ENCODE measurements at places on chromosomes 1 and 21. TPM values are rescaled to one million over a fixed set of nuclear protein-coding genes. Genes with fewer than 3 reads are reported as not detected.

C1orf210 gene
- total RNA-seq, result not detected

PLD5 gene
- 0.22 TPM for total RNA-seq

AGT gene
- total RNA-seq, result not detected

S100A1 gene
- total RNA-seq, result not detected

LCE6A gene
- not detected for total RNA-seq

DNASE2B gene
- total RNA-seq, result not detected

FCRLA gene
- 6.4 TPM for total RNA-seq

PROK1 gene
- not detected for total RNA-seq
